Fibroblast of lung (primary cell): ENCODE measurements at places on chromosomes 2 and 18. TPM values are rescaled to one million over a fixed set of nuclear protein-coding genes. Genes with fewer than 3 reads are reported as not detected.

- no peak for DNase-seq
Measured at GRCh38 chr2:197673606-197674005, 1.8 kb downstream of the RFTN2 start.

The ARL4C gene
- 50.6 and 80.9 TPM in 2 replicates for total RNA-seq

- no peak for DNase-seq
Measured at GRCh38 chr18:57333940-57334339, 18.4 kb upstream of the ST8SIA3 start.

DNA sequence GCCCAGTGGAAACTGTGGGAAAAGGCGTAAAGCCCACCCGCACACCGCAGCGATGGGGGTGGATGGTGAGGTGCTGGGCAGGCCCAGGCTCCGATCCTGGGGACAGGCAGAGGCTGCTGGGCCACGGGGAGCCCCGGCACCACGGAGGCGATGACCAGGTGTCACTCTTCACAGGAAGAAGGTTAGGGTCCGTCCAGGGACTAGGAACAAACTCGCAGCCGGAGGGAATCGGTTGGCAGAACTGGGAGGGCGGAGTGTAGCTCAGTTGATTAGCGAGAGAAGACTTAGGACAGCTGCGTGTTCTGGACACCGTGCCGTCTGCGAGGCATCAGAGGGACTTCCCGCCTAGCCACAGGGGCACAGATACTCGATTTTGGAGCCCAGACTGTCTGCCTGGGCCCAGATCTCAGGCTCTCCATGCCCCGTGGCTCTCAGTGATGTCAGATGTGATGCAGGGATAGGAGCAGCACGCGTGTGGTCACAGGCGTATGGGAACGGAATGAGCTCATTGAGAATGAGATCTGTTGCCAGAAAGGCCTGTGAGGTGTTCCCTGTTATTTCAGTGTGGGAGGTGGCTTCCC is 16.1 kb upstream of the ALLC start:
- no peak for DNase-seq

DNA sequence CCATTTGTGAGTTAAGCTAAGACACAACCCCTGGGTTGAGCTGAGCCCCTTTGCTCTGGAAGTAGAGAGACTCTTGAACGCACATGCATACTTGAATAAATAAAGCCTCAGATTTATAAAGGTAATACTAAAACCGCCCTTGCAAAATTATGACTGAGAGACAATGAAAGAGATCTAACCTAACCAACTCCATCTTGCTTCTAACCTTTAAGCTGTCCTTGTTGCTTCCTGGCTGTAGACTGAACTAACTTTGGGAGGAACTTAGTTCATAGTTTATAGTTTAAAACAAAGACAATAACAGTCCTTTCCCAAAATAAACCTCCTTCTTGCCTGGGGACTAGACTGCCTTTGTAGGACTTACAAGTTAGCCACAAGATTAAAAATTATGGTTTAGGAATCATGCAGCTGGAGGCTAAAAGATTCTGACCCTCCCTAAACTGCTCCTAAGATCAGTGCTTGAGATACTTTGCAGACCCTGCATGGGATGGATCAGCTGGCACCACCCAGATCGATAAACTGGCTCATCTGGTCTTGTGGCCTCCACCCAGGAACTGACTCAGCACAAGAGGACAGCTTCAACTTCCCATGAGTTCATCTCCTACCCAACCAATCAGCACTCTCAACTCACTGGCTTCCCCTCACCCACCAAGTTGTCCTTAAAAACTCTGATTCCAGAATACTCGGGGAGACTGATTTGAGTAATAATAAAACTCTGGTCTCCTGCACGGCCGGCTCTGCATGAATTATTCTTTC is 240.2 kb upstream of the SLC14A2 start:
- no peak for DNase-seq

DNA sequence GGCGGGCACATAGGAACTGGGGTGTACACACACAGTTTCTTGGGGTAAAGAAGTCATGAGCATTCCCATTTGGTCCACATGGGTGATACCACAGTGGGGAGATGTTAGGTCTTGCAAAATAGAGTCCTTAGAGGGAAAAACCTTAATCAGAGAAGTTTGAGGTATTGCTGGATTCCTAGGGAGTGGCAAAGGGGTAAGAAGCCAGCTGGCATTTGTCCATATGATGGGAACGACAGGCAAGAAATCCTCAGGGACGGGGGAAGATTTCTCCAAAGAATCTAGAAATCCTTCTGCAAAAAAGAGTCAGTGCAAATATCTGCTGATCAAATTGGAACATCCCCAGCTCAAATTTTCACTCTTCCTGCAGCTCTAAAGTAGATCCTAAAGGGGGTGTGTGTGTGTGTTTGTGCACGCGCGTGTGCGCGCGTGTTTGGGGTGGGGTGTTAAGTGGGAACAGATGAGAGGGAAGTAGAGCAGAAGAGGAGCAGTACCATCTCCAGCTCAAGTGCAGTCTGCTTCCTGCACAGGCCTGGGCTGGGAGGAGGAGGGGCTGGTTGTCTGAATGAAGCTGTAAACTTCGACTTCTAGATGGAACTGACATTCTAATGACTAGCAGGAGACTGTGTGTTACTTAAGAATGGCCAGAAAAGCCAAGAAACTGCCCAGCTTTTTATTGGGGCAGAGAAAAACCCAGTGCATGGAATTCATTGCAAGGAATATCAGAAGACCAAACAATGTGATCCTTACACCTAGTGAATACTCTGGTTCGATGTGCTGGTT is 168.0 kb downstream of the SPP2 start:
- DNase-seq = peak; percentile 11

The NETO1 gene
- total RNA-seq = 0.26 and 2.0 TPM in 2 replicates

The SCYGR4 gene
- total RNA-seq = not detected in 2 replicates

GRCh38 chr2:177556153-177556552 is 163.6 kb downstream of the AGPS start:
- no peak for DNase-seq

- DNase-seq = no peak
Measured at GRCh38 chr2:84899304-84900204, 5.9 kb upstream of the TMSB10 start.

- DNase-seq = no peak
Measured at GRCh38 chr2:86275384-86275799, 62.0 kb downstream of the REEP1 start.

DNA sequence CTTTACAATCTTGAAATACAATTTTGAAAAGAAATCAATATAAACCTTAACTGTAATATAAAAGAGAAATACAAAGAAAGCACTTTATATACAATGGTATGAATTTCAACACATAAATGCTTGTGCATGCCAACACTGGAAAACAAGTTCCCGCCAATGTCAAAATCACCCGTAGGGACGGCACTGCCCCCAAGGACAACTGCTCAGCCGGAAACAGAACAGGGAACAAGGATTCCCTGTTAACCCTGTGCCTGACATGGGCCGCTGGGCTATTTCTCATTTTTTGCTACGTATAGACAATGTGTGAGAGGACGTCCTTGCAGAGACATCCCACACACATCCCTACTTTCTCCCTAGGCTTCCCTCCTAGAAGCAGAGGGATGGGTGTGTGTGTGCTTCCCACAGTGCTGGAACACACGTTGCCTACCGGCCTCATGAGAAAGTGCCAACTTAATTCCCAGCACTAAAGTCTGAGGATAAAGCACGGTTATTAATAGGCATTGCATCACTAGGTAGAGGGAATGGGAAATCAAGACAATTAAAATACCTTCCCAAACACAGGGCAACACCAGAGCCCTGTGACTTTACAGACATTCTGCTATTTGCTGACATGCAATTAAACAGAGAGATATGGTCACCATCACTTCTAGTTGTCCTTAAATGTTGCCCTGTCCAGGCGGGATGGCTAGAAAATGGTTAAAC is 14.4 kb downstream of the AFG3L2 start:
- DNase-seq = no peak

The COLEC11 gene
- 0.77 and 0.83 TPM in 2 replicates for total RNA-seq

DNA sequence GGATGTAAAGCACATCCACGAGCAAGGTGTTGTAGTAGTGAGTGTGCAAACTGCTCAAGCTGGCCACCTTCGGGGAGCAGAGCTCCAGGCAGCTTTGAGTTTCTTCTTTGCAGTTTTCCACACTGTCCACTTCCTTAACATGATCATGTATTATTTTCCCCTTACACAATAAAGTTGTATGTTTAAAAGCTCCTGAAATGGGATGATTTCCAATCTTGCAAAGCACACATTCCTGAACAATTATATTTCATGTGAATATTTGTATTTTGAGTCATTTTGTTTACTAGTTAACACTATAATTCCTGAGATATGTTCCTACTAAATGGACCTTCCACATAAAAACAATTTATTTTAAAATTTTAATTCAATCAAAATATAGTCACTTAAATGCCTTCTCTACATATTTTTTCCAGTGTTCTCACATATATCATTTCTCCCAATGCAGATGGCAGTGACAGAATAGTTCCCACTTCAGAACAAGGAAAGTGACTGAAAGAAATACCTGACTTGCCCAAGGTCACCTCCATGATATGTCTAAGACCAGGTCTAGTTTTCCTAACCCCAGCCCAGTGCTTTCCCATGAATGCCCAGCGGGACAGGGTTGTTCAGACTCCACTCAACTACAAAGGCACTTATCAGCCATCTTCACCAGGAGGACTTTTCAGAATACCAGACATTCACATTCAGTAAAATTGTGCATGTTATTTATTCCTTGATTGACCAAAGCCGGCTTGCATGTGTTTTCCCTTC is 5.5 kb downstream of the CYB5A start:
- peak; percentile 14 for DNase-seq

The C1GALT1C1L gene
- 0.33 and 0.51 TPM in 2 replicates for total RNA-seq

DNA sequence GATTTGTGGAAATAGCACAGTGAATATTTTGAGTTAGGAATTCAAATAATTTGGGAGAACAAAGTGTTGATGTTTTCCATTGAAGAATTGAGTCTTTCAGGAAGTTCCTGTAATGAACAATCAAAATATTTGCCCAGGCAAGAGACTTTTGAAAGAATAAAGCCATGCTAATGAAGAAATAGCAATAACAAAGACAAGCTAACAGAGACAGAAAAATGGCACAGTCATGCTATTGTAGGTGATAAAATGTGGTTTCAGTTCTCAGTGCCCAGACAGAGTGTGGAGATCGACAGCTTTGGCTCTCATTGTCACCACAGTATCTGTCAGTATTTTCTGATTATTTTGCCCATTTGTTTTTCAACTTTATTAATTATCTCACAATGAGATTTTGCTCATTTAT is 490.8 kb upstream of the PIK3C3 start:
- DNase-seq = no peak

GRCh38 chr2:108707300-108707699 is 12.0 kb upstream of the RANBP2 start:
- no peak for DNase-seq

GRCh38 chr18:21083017-21083416 is 28.6 kb downstream of the ROCK1 start:
- DNase-seq = no peak

DNA sequence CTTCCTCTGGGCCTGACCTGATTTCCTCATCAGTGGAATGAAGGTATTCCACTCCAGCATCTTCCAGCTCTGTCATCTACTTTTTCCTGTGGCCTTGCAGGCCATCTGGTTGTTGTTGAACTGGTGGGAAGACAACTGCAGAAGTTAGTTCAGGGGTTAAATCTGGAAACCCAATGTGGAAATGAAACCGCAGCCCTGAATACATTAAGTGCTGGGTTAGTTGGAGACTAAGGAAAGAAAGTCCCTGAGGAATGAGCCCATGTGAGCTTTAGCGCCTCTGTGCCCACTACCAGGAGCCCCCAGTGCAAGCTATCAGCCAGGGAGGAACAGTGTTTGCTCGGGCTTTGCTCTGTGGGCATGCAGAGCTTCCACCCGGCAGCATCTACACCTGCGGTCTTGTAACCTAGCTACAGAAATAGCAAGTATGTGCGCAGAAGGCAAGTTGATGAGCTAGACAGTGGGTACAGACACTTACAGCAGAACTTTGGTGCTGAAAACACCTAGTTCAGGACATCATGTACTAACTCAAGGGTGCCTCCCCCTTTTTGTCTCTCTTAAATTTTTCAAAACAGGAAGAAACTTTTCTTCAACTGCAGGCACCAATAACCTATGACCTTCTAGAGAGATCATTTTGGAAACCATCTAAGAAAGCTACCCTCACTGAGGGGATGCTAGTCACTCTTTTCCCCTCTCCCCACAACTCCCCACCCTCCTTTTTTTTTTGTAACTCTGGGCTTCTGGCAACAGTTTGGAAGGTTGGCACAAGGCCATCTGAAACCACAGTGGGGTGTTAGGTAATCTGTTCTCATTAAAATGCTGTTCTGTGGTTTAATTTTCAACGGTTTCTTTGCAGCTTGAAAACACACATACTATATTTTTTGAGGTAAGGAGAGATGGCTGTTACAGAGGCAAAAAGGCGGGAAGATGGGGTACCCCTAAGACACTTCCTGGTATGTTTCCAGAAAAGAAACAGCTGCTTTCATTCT is 18.3 kb upstream of the CXCR4 start:
- DNase-seq = peak; percentile 20

The MOCOS gene
- 9.0 and 13.9 TPM in 2 replicates for total RNA-seq

The GCA gene
- 10.3 and 12.9 TPM in 2 replicates for total RNA-seq

The ANKRD29 gene
- 4.1 and 6.9 TPM in 2 replicates for total RNA-seq

The ONECUT2 gene
- under 0.01 TPM in 2 replicates for total RNA-seq

DNA sequence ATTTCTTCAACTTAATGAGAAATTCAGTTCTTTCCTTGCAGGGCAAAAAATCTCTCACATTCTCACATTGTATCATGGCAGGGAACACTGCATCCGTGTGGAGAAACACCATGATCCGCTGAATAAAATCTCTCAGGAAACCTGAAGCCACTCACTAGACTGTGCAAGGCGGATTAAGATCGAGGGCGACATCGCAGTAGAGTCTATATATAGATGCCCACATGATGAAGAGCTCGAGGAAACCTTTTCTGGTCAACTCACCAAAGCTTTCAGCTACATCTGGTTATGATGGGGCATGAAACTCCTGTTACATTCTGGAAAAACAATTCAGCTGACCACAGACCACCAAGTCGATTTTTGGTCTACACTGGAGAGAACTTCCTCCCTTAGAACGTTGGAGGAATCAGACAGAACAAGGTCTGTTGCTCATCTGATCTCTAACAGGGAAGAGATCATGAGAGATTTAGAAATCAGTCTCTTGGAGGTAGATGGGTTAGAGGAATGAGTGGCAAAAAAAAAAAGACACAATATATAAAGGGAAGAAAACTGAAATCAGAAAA is 162.9 kb upstream of the ZNF516 start:
- DNase-seq = no peak

GRCh38 chr2:26243470-26244308 is 743 bp downstream of the HADHA start:
- DNase-seq = peak; percentile 50

- DNase-seq = no peak
Measured at GRCh38 chr2:173195100-173195499, 119.5 kb downstream of the MAP3K20 start.

DNA sequence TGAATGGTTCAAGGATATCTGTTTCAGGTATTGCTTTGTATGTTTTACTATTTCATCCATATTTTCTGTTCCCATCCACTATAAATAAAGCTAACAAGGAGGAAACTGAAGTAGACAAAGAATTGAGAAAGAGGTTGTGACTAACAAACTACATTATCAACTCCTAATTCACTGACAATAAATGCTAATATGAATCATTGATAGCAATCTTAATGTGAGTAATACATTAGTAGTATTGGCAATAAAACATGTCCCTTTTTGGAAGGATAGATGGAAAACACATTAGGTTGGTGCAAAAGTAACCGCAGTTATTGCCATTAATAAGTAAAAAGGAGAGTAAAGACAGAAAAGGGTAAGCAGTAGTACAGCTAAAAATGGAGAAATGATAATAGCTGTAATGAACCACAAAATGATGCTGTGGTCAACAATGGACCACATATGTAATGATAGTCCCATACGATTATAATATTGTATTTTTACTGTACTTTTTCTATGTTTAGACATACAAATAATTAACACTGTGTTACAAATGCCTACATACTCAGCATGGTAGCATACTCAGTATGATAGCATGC is 104.7 kb downstream of the THADA start:
- DNase-seq = no peak

The GREB1L gene
- total RNA-seq = 0.26 and 0.33 TPM in 2 replicates
